Lung (tissue), 17 donors: ENCODE measurements at places on chromosomes 2 and 18.

DNA sequence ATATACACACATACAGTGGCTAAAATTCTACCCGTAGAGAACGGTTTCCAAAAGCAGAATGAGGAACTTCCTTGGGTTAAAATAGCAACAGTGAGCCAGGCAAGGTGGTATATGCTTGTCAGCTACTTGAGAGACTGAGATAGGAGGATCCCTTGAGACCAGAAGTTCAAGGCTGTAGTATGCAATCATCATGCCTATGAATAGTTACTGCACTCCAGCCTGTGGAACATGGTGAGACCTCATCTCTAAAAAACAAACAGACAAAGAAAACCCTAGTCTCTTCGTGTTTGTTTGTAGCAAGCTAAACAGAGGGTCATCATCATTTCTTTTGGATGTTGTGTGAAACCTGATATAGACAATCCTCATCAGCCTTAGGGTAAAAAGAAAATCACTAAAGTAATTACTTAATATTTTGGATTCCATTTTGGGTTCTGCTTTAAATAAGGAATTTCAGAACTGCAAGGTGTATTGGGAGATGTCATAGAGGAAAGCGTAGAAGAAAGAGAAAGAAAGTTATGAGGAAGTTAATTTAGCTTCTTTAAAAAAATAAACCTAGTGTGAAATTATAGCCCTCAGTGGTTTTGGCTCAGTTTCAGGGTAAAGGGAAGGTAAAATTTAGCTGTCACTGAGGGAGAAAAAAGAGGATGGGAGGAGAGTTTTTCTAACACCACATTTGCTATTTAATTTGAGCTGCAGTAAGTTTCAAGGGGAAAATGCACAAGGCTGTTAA lies 46.5 kb downstream of the PLEK start:
- no peak for DNase-seq
- H3K27me3 ChIP-seq: no peaks in the 10 kb centered on the region
- no peaks in the 10 kb centered on the region for H3K4me1 ChIP-seq
- H3K36me3 ChIP-seq: no peaks in the 10 kb centered on the region

GRCh38 chr2:239223310-239224198 lies 177.3 kb downstream of the HDAC4 start:
- H3K27ac ChIP-seq: peak overlapping the region; percentile 90
- peaks cover 35% of the 10 kb centered on the region for H3K4me1 ChIP-seq
- no peaks in the 10 kb centered on the region for H3K27me3 ChIP-seq
- peak; percentile 51 for DNase-seq
- no peaks in the 10 kb centered on the region for H3K36me3 ChIP-seq

GRCh38 chr2:230411570-230412370 lies 4.2 kb upstream of the SP100 start:
- peak overlapping the region; percentile 86 for H3K27ac ChIP-seq
- H3K27me3 ChIP-seq: no peaks in the 10 kb centered on the region
- peaks cover 35% of the 10 kb centered on the region for H3K4me1 ChIP-seq
- H3K4me3 ChIP-seq: peak overlapping the region; percentile 55
- DNase-seq: peak; percentile 73

DNA sequence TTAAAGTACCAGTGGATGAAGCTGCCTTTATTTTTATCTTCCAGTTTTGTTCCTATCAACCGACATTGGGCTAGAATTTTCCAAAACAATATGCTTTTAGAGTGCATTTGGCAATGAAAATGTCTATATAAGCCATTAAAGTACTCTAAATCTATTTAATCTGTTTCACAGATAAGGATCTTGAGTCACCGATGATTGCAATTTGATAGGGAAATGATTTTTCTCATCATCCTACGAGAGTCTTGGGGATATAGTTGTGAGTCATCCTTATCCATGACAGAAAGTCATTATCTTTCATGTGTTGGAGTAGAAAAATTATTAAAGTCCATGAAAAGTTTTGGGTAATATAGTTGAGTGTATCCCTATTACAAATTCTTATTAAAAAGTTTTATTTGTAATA lies 26.1 kb downstream of the SLC39A10 start:
- no peaks in the 10 kb centered on the region for H3K4me1 ChIP-seq
- no peaks in the 10 kb centered on the region for H3K27me3 ChIP-seq
- peaks cover 7% of the 10 kb centered on the region for H3K36me3 ChIP-seq
- no peak overlapping the region for H3K27ac ChIP-seq
- no peak overlapping the region for H3K4me3 ChIP-seq

- no peak for DNase-seq
- H3K4me1 ChIP-seq: no peaks in the 10 kb centered on the region
- no peak overlapping the region for H3K27ac ChIP-seq
- no peak overlapping the region for H3K4me3 ChIP-seq
- H3K36me3 ChIP-seq: no peaks in the 10 kb centered on the region
These were observed 189.4 kb downstream of the PLCL1 start for GRCh38 chr2:197993830-197994229.

- H3K4me3 ChIP-seq: no peak overlapping the region
- peak; percentile 14 for DNase-seq
- H3K36me3 ChIP-seq: no peaks in the 10 kb centered on the region
- no peaks in the 10 kb centered on the region for H3K4me1 ChIP-seq
These were observed 593.9 kb upstream of the NETO1 start for GRCh38 chr18:73461780-73462059.

DNA sequence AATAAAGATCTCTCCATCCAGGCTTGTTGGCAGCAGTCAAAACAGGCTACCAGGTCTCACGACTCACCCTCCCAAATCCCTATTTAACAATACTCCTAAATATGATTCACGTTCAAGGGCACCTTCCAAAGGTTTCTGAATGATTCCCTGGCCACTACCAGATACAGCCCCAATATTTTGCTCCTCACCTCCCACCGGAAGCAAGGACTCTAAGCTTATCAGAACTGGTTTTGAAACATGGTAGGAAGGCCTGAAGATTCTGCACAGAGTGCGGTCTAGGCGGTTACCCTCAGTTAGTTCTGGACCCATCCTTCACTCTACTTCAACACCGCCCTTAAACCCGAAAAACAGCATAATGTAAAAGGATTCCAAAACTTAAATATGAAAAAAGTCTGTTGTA lies 5.2 kb downstream of the PPP4R1 start:
- H3K27ac ChIP-seq: no peak overlapping the region
- H3K4me3 ChIP-seq: no peak overlapping the region
- H3K27me3 ChIP-seq: no peaks in the 10 kb centered on the region
- no peaks in the 10 kb centered on the region for H3K4me1 ChIP-seq
- peaks cover 5% of the 10 kb centered on the region for H3K36me3 ChIP-seq

GRCh38 chr2:66538291-66538690 lies 103.4 kb downstream of the MEIS1 start:
- no peak for DNase-seq
- H3K27me3 ChIP-seq: no peaks in the 10 kb centered on the region
- H3K4me3 ChIP-seq: no peak overlapping the region
- H3K4me1 ChIP-seq: peaks cover 2% of the 10 kb centered on the region
- no peak overlapping the region for H3K27ac ChIP-seq

GRCh38 chr18:13225261-13225660 lies 6.7 kb downstream of the LDLRAD4 start:
- no peak for DNase-seq
- peaks cover 15% of the 10 kb centered on the region for H3K4me1 ChIP-seq
- no peak overlapping the region for H3K4me3 ChIP-seq
- no peak overlapping the region for H3K27ac ChIP-seq
- no peaks in the 10 kb centered on the region for H3K27me3 ChIP-seq

GRCh38 chr2:123651151-123651550 lies 373.9 kb upstream of the CNTNAP5 start:
- no peaks in the 10 kb centered on the region for H3K36me3 ChIP-seq
- H3K27me3 ChIP-seq: no peaks in the 10 kb centered on the region
- no peak overlapping the region for H3K4me3 ChIP-seq
- no peak overlapping the region for H3K27ac ChIP-seq
- no peak for DNase-seq

DNA sequence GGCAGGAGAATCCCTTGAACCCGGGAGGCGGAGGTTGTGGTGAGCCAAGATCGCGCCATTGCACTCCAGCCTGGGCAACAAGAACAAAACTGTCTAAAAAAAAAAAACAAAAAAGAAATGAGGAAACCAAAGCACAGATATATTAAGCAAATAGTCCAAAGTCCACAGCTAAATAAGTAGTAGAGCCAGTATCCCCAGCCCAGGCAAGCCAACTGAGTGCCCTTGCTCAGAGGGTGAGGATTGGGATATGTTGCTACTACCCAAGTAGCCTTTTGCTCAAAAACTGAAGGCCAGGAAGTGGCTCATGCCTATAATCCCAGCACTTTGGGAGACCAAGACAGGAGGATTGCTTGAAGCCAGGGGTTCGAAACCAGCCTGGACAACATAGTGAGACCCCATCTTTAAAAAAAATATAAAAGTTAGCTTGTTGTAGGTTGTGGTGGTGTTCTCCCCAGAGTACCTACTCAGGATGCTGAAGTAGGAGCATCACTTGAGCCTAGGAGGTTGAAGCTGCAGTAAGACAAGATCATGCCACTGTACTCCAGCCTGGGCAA lies 5.4 kb downstream of the CFAP36 start:
- H3K36me3 ChIP-seq: peaks cover 11% of the 10 kb centered on the region
- DNase-seq: no peak
- H3K4me1 ChIP-seq: no peaks in the 10 kb centered on the region

DNA sequence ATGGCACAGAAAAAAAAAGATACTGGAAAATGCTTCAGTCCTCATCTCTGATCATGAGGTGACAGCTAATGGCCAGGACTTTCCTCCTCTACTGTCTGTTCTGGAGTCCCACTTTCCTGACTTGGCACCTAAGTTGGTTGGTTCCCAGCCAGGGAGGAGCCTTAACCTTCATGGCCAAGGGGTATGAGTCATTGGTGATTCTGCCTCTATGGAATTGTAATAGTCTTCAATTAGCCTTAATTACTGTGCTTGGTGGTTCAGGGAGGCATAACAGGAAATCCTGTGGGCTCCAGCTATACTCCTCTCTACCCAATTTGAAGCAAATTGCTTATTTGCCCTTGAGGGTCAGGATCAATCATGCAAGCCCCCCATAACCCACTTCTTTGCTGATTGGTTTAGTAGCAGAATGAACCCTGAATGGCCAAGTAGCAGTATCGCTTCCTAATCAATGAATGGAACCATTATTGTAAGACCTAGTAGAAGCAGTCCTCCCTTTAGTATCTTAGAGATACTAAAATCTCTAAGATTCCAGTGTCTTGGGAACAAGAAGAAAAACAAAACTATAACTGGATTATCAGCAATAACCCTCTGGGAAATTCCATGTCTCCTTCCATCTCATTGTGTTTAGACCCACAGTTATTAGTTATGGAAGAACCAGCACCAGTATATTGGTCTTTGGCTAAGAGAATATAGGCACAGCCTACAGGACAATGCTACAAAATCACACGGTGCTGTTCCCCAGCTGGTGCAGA lies 109.0 kb downstream of the COL6A3 start:
- H3K4me3 ChIP-seq: no peak overlapping the region
- DNase-seq: no peak
- no peaks in the 10 kb centered on the region for H3K27me3 ChIP-seq
- H3K4me1 ChIP-seq: peaks cover 13% of the 10 kb centered on the region

- H3K4me3 ChIP-seq: no peak overlapping the region
- no peak overlapping the region for H3K27ac ChIP-seq
- no peaks in the 10 kb centered on the region for H3K27me3 ChIP-seq
These were observed 157.0 kb upstream of the TNP1 start for GRCh38 chr2:217016796-217017419.

DNA sequence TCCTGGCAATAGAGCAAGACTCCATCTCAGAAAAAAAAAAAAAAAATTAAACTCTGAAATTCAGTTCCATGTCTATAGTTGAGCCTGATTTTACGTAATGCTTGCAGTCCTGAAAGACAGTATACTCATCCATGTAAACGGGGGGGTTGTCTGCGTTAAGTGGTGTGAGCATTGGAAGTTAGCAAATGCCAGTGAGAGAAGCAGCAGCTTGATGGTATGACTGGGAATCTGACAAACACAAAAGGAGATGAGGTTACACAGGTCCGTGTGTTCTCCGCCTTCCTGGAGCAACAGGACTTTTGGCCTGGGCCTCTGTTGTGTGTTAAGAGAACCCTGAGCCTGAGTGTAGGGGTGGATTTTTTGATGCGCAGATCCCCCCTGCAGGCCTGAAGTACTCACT lies 82.9 kb downstream of the PRKCE start:
- H3K36me3 ChIP-seq: no peaks in the 10 kb centered on the region
- DNase-seq: no peak
- H3K4me1 ChIP-seq: no peaks in the 10 kb centered on the region
- no peak overlapping the region for H3K27ac ChIP-seq

- H3K4me3 ChIP-seq: no peak overlapping the region
- peaks cover 18% of the 10 kb centered on the region for H3K4me1 ChIP-seq
- H3K27me3 ChIP-seq: no peaks in the 10 kb centered on the region
- H3K36me3 ChIP-seq: no peaks in the 10 kb centered on the region
These were observed 34.0 kb downstream of the TSHZ1 start for GRCh38 chr18:75244351-75245313.

GRCh38 chr2:164054651-164055050 lies 318.8 kb upstream of the FIGN start:
- no peaks in the 10 kb centered on the region for H3K27me3 ChIP-seq
- no peak overlapping the region for H3K27ac ChIP-seq
- no peaks in the 10 kb centered on the region for H3K36me3 ChIP-seq
- H3K4me1 ChIP-seq: no peaks in the 10 kb centered on the region

DNA sequence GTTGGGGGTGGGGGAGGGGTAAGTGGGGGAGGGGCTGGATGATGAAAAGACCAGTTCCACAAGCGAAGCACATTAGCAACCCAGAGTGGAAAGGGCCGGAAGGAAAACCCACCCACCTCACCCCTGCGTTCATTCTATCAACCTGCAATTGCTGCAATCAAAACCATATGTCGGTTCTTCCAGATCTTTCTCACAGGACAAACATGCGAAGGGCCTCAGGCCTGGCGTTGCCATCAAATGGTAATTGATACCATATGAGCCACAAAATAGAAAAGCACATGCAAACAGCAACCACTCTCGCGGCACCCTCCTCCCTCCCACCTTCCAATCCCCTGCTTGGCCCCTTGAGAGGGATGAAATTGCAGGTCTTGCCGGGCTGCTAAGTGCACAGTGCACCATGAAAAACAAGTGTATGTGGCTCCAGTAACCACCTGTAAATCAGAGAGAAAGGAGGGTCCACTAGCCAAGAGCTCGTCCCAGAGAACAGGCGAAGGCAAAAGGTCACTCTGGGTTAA lies 287.5 kb downstream of the TCF4 start:
- DNase-seq: no peak
- peaks cover 3% of the 10 kb centered on the region for H3K36me3 ChIP-seq
- H3K27me3 ChIP-seq: no peaks in the 10 kb centered on the region
- no peak overlapping the region for H3K4me3 ChIP-seq
- peaks cover 10% of the 10 kb centered on the region for H3K4me1 ChIP-seq
- H3K27ac ChIP-seq: no peak overlapping the region

GRCh38 chr2:121810959-121811853 lies 55.8 kb downstream of the TSN start:
- H3K4me1 ChIP-seq: no peaks in the 10 kb centered on the region
- peak; percentile 80 for DNase-seq
- H3K36me3 ChIP-seq: no peaks in the 10 kb centered on the region
- H3K27ac ChIP-seq: no peak overlapping the region
- no peaks in the 10 kb centered on the region for H3K27me3 ChIP-seq
- no peak overlapping the region for H3K4me3 ChIP-seq

DNA sequence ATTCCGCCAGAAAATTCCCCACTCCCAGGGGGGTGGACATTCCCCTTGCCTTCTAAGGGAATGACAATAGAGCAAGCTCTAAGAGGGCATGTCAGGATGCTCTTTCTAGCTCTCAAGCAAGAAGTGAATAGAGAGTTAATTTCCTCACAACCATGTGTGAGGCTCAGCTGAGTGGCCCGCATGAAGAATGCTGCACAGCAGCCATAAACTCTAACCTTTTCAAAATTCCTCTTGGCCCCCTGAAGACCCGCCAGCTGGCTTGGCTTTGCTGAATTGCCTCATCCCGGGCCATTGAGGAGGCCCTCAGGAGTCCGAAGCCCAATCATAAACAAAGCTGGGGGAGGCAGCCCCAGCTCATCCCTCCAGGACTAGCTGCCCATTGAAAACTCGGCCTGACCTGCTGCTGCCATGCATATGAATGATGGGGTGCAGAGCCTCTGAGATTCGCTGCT lies 38.2 kb downstream of the NRP2 start:
- H3K36me3 ChIP-seq: no peaks in the 10 kb centered on the region
- peak; percentile 74 for DNase-seq
- H3K27me3 ChIP-seq: no peaks in the 10 kb centered on the region
